ENCODE measurements at places on chromosomes 7 and 10.

DNA sequence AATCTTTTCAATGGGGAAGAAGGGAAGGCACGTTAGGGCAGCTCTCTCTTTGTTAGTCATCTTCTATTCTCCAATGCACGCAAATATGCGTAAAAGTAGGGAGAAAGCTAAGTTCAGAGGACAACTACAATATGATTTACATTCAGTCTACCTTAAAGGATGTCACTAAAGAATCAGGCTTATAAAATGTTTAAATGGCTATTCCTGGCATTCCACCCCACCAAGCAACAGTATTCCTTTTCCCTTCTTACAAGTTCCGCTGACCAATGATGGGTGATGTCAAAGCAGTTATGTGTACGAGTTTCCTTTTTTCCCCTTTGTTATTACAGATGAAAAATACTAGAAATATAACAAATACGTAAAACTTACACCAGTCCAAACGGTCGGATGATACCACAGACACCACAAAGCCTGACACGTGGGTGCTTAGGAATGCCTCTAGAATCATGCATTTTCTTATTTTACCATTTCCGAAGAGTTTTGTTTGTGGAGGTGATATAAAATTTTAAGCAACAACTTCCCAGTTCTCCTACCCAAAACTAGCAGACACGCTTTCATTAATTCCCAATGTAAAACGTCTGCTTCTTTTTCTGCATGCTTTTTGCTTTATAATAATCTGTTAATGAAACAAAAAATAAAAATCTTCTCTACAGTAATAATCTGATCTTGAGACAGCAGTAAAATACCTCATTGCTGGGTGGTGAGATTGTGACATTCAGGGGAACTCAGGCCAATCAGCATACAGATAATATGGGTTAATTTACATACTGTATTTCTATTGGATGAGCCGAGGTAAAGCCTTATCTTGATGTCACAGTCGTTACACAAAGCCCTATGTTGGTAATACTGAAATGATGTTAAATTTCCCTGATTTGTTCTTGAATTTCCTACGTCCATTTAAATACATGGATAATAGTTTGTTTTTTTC lies 708 bp upstream of the GPR85 start:
- no peak for DNase-seq

DNA sequence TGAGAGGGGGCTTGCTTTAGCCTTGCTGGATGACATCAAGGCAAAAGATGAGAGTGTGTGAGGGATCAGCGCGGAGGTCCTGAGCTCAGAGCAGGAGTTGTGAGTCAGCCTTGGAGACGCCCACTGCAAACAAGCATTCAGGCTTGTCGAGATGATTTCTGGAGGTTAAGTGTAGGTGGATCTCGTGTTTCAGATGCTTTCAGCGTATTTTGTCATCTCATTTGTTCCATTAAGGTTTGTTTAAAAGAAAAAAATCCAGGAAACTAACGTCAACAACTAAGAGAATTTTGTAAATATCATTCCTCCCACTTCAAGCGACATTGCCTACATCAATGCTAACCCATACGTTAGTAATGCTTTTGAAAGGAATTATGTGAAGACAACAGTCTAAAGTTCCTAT lies 715.4 kb upstream of the NRP1 start:
- DNase-seq = no peak

DNA sequence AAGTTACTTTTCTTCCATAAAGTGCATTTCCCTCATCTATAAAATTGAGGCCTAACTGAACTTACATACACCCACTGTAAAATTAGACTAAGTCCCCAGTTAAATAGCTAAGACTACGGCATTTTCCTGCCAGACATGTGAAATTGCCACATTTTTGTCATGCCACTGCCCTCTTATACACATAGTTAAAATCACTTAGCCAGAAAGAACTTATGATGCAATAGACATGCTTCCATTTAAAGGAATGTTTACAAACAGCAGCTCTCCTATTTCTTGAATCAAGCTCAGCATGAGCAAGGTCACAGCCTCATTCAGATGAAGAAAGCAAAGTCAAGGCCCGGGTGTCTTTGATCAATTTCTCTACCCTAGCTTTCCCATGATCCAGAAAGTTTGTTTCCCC lies 175.7 kb downstream of the LRRN3 start:
- no peak for DNase-seq

- no peak for DNase-seq
Measured at GRCh38 chr7:14800664-14801063, 101.9 kb downstream of the DGKB start.

GRCh38 chr10:6386346-6386745 lies 183.6 kb downstream of the PFKFB3 start:
- no peak for DNase-seq
